Stimulated activated CD4-positive, alpha-beta T cell treated with anti-CD3 and anti-CD28 coated beads, Interleukin-4, amount 100 ng/mL, for 4 hours (primary cell): ENCODE measurements at places on chromosomes 5 and 9.
A peak's percentile ranks its signal among the peaks of the same experiment; 100 is the strongest.

DNA sequence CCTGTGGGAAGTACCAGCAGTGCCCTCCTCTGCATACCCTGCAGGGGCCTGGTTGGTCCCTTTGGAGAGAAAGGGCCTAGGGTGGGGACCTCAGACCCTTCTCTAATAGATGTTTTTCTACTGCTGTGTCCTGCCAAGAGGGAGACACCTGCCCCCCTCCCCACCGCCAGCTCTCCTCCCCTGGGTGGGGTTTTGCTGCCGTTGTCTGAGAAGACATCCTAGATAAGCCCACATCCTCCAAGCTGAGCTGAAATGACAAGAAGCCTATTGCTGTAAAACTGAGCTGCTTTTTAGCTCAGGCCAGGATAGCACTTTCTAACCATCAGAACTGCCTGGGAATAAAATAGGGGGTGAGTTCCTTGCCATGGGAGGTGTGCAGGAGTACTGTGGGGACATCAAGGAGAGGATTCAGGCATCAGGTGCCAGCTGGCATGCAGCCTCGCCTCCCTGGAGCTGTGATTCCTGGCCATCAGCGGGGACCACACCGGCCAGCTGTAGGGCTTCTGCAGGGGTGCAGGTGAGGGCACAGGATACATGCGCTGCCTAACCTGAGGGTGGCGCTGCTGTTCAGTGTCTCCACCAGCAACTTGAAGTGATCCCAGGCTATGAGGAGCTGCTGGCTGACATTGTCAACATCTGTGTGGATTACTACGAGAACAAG is 37.9 kb downstream of the CYFIP2 start:
- peak; percentile 27 for DNase-seq

GRCh38 chr9:126599047-126599650 is 14.6 kb upstream of the LMX1B start:
- DNase-seq, result no peak

GRCh38 chr5:127891942-127892341 is 188.8 kb downstream of the CCDC192 start:
- no peak for DNase-seq

- no peak for DNase-seq
Observed at GRCh38 chr5:126746290-126746689, 30.6 kb upstream of the LMNB1 start.

GRCh38 chr5:136600306-136600705 is 235.0 kb upstream of the TRPC7 start:
- DNase-seq, result no peak

GRCh38 chr9:110389148-110389750 is 51.6 kb upstream of the TXNDC8 start:
- no peak for DNase-seq

GRCh38 chr5:5046680-5047502 is 93.2 kb upstream of the ADAMTS16 start:
- DNase-seq, result no peak

GRCh38 chr5:112732131-112732530 is 5.6 kb upstream of the APC start:
- no peak for DNase-seq

DNA sequence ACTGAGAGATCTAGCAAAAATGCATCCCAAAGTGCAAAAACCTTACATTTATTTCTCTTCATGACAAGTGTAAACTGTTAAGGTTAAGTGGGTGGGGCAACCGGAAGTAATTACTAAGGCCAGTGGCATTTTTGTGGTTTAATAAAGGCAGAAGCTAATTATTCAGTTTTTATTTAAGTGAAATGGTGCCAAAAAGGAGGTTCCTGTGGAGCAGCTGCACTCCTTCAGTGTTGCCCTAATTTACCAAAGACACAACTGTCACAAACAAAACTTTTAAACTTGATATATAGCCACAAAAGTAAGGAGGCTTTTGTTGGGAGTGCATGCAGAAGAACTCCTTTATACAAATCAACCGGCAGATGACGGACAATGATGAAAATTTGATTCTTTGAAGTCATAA is 81.6 kb downstream of the NDUFS4 start:
- no peak for DNase-seq

DNA sequence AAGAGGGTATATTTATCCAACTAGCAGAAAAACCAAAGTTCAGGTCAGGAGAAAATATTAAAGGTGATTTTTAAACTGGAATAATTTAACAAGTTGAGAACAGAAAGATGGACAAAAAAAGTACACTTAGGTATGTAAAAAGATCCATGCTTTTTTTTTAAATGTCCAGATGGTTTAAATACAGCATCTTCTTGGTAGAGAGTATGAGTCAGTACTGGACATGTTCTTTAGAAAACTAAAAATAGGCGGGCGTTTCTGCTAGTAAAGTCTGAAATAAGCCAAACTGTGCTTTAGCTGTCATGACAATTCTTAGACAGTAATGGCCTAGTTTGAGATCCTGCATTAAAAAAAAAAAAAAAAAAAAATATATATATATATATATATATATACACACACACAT is 255.9 kb upstream of the ST8SIA4 start:
- DNase-seq, result no peak

- no peak for DNase-seq
Observed at GRCh38 chr9:5832071-5832537, 813 bp downstream of the ERMP1 start.

- no peak for DNase-seq
Observed at GRCh38 chr5:6585168-6585567, 47.7 kb downstream of the NSUN2 start.

DNA sequence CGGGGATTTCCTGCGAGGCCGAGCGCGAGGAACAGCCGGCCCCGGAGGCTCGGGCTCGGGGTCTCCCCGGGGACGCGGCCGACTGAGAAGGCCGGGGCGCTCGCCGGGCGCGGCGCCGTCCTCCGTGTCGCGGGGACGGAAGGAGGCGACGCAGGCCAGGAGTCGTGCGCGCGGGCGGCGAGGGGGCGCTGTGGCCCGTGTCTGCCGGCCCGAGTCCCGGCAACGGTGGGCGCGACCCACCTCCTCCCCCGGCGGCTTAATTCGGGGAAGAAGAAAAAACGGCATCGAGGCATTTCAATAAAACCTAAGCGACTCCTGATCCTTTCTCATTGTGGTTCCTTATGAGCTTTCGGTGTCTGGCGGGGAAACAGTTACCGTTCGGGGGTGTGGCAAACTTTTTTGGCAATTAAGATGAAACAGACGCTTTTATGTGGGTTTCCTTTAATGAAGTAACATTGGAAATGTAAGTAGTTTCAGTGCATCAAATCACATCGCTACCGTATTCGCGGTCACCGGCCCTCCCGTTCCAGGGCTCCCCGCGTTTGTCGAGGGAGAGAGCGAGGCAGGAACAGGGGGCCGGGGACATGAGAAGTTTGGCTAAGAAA is 3.7 kb upstream of the IRX2 start:
- DNase-seq, result no peak

DNA sequence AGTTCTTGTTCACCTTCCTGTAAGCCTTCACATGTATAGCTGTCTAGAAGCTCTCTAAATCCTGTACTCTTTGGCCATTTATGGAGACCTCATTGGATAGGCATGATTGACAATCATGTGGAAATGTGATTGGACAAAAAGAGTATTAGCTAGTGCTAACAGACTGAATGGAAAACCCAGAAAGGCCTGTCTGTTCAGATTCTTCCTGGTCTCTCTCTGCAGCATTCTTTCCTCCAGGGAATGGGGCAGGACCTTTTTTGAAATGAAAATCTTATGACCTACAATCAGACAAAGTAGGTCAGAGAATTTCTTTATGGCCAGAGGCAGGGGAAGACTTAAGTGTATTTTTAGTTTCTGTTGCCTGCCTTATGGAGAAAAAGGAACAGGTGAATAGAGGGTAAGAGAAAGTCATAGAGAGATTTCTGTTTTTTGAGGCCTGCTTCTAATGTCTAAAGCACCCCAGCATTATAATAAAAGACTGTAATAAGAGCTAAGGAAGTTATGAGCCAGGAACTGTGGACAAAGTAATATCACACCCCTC is 152.4 kb upstream of the CCDC152 start:
- DNase-seq, result no peak

DNA sequence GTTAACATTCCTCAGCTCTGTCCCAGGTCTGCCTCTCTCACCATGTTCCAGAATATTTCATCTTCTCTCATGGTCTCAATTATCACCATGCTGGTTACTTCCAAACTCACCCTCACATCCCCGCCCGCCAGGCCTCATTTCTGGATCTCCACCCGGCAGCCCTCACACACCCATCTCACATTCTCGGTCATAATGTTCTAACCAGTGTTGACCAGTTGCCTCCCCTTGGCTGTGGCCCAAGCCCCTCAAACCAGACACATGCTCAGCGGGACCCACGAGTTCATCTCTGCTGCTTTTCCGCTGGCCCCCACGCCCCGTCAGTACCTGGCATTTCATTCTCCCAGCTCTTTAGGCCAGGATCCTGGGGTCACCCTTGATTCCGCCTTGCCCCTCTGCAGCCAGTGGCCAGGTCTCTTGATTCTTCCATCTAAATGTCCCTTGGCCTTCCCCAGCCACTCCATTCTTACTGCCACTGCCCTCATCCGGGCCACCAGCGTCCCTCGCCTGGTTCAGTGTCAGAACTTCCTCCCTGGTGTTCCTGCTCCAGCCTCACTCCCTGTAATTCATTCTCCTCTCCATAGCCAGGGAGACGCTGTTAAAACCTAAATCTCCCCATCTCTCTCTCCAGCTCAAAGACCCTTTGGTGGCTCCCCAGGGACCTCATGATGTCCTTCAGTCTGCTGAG is 141.7 kb downstream of the MVB12B start:
- DNase-seq, result no peak

- DNase-seq, result no peak
Observed at GRCh38 chr9:115267790-115268189, 149.8 kb upstream of the TNC start.

DNA sequence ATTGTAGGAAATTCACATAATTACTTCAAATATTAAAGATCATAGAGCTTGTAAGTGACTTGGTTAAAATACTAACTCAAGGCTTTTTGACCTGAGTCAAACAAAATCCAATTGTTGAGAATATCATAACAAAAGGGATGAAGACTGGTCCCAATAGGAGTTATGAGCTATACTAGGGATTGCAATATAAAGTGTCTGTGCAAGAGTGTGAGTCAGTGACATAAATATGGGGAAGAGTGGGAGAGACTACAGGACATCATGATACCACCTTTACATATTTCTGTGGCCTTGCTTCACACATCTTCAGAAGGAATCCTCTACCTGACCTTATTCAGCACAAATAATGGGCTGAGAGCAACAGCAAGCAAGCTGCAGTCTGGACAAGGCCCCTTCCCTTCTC is 180.9 kb upstream of the SLC24A2 start:
- DNase-seq, result no peak

DNA sequence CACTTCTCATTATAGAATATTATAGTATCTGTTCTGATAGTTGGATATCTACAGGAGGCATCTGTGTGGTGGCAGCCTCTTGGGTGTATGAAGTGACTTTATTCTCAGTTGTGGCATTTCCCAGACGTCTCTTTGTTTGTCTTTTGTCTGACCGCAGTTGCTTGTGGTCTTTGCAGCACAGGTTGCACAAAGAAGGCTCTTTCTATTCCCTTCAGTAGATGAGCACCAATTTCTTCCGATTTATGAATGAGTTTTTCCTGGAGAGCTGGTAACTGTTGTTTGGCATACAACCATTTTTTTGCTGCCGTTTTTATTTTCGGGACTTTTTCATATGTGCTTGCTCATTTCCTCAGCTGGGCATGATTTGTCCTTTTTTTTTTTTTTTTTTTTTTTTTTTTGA is 56.4 kb upstream of the MYO10 start:
- no peak for DNase-seq

GRCh38 chr9:131804826-131805225 is 65.0 kb upstream of the RAPGEF1 start:
- no peak for DNase-seq

DNA sequence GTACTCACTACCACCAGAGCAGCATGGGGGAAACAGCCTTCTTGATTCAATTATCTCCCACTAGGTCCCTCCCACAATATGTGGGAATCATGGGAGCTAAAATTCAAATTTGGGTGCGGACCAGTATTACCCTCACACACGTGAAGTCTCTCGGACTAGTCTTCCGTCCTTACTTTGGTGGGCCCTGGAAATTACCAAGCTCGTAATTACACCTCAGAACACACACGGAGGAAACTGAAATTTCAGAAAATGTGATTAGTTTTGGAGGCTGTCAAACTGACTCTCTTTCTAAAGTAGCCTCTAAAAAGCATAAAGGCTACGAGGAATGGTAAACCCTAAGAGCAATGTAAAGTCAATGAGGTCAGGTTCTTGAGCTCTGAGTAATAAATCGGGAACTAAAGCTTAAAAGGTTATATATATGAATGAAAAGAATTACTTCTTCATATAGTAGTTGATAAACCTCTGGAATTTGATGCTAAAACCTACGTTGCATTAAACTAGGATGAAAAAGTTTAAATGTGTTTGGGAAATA is 842 bp upstream of the FEM1C start:
- DNase-seq, result no peak

- DNase-seq, result no peak
Observed at GRCh38 chr5:125446986-125447385, 700.5 kb upstream of the ZNF608 start.

DNA sequence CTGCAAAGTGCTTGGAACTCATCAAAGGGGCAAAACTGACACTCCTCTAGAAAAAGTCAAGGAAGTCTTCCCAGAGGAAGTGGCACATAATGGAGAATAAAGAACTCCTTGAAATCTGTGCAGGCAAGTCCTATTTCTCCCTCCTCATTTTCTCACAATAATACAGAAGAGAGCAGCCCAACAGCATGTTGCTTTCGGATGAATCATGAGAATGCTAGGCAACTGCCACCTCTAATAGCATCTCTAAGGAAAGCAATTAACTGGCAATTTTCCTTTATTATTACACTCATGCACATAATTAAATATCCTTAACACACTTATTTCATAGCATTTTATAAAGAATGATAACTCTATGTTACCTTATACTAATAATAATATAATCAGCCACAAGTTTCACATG is 122.2 kb upstream of the PTGER4 start:
- DNase-seq, result no peak

DNA sequence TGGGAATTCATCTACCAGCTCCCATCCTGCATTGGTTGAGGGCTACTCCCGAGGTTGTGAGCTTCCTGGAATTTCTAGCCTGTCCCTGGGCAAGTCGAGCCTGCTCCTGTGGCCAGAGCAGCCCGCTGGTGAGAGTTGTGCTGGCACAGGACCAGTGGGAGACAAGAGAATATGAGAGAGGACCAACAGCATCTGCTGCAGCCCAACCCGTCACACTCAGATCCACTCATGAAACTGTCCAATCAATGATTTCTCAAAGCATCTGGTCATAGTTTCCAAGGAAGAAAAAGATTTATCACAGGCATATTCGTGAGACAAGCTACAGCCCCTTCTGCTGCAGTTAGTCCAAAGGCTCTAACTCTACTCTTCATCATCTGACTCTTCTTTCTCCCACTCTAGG is 64.4 kb upstream of the RAI14 start:
- no peak for DNase-seq

GRCh38 chr5:33272288-33272687 is 168.5 kb upstream of the TARS1 start:
- no peak for DNase-seq
